Hepatocyte (in vitro differentiated cells): ENCODE measurements at places on chromosomes 4 and X. TPM values are rescaled to one million over a fixed set of nuclear protein-coding genes. Genes with fewer than 3 reads are reported as not detected.

Gene GPR34
- 0.71 and 0.97 TPM in 2 replicates for polyA plus RNA-seq

GRCh38 chr4:75434105-75434504, 80.1 kb downstream of the RCHY1 start:
- peak; percentile 25 for DNase-seq

DNA sequence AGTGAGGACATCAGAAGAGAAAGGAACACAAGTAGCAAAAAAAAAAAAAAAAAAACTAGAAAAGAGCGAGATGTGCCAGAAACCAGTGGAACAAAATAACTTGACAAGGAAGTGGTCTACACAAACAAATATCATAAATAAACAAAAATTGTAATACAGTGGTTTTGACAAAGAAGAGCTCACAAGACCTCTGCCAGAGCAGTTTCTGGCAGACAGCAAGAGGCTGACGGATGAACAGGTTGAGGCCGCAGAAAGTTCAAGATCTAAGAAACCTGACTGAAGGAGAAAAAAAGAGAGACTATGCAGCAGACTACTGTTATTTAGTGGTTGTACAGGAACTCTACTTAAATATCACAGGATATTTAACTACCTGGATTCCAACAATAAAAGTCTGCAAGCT, 66.2 kb downstream of the MAB21L2 start:
- no peak for DNase-seq

- no peak for DNase-seq
These were observed 68.6 kb upstream of the C4orf50 start for GRCh38 chr4:6086846-6087245.

- DNase-seq: no peak
These were observed 19.2 kb upstream of the PLCXD1 start for GRCh38 chrX:261919-262352.

GRCh38 chrX:18389966-18390365, 35.4 kb upstream of the CDKL5 start:
- no peak for DNase-seq

- peak; percentile 46 for DNase-seq
These were observed 463.4 kb upstream of the GRID2 start for GRCh38 chr4:91840359-91840758.

Gene ARMCX1
- 35.2 and 41.5 TPM in 2 replicates for polyA plus RNA-seq

DNA sequence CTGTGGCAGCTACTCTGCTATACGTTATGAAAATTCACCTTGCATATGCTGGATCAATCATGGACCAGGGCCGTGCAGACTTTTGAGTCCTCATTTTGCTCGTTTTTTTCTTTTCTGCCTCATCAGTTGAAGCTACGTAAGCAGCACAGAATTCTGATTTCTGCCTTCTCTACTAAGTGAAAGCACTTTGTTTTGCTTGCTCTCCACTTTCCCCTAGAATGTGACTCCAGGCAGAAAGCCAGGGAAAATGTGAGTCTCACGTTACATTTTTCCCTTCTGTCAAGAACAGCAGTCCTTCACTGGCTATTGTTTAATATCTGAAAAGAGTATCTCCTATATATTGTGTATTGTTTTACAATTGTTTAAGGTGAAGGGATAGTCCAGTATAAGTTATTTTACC, 1840.1 kb downstream of the PCDH7 start:
- peak; percentile 10 for DNase-seq

Gene SLC16A2
- 7.7 and 8.1 TPM in 2 replicates for polyA plus RNA-seq

DNA sequence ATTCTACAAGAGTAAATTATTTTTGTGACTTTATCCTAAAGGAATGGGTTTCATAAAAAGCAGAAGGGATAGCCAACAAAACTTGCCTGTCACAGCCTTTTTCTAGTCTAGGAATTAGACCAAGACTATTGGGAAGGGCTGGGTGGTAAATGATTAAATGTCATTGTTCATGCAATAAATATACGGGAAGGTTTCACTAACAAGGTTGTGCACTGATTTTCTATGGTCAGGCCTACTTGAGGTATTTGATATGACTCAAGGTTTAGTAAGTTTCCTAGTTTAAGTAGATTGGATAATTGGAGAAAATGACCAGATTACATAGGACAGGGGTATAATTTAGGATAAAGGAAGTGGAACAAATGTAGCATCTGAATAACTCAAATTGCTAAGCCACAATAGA, 249.1 kb upstream of the BMP3 start:
- no peak for DNase-seq

DNA sequence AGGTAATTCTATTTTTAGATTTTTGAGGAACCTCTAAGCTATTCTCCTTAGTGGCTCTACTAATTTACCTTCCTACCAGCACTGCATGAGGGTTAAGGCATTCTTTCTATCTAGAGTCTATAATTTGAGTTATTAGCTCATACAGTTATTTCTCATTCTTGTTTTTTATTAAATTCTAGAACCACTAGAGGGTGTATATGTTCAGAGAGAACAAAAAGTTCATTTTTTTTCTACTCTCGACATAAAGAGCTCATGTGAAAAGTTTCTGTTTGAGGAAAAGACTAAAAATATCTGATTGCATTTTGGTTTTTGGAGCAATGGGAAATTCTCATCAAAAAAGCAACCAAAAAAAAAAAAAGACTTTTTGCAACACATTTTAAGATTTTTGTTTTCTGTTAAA, 57.0 kb upstream of the LRAT start:
- no peak for DNase-seq

DNA sequence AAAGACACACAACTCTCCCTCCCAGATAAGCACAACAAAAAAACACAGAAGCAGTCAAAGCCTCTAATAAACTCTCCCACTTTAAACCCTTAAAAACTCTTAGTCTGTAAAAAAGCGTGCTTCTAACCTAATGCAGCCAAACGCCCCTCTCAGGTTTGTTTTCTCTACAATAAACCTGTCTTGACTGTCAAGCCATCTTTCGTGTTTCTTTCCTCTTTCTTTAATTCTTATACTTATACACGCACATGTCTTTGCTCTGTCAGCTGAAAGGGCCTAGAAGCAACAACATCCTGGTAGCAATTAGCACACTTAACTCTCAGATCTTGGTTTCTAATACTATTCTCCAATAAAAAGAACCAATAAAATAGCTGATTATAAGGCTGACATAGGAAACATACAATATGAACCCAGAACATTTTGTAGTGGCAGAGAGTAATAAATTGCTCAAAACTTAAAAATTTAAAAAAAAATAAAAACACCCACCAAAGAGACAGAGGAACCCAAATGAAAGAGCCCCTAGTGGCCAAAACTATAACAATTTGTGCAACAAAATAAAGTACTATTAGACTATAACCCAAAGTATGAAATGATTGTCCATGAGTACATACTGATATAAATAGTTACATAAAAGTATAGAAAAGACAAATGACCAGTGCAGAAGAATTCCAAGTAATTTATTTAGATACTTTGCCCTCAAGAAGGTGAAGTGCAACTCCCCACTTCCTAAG, 440.4 kb upstream of the ADGRL3 start:
- no peak for DNase-seq

DNA sequence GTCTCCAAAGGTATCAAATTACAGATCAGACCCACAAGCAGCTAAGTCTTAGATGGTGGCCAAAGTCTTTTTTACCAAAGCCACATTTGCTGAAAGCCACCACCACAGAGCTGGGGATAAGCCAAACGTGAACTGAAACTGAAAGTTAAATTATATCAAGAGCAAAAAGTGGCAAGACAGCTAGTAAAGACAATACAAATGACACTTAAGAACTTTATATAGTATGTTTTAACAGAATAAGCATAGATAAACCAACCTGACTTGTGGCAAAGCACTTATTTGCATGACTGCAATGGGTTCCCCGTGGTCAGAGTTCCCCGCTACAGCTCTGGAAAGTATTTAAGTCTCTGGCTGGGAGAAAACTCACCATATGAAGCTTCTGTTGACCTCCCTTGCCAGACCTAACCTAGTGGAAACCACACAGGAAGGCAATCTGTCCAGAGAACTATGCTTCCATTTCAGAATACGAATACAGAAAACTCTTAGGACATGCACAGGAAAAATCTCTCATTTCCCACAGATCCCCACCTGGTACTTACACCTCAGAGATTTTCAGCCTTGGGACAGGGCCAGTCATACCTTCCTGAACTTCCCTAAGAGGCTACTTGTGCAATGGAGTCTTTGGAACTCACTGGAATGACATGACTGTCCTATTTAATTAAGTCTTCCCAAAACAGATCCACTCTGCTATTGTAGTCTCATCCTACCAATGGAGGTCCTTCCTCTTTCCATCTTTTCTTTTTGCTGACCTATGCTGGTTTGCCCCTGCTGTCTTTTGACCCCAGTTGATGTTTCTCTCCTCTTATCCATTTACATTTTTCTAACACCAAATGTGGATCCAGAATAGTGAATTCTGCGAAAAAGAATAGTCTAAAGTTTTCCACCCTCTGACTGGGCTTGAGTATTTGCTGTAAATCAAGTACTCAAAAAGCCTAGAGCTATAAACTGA, 225.1 kb downstream of the NR3C2 start:
- no peak for DNase-seq

Gene EXOC1
- polyA plus RNA-seq: 15.7 and 22.7 TPM in 2 replicates

DNA sequence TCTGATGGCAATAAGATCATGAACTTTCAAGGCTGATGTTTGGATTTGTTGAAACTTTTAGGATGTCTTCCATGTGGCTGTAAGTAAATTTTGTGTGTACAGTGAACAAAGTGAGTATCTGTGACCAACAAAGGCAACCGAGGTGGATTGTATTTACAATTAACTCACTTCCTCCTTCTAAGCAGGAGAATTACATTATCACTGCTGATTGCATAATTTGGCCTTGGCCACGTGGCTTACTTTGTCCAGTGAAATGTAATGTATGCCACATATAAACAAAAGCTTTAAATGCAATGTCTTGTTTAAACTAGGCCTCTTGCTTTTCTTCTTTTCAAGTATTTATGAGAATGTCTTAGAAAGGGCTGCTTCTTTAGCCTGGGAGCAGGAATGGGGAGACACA, 66.3 kb upstream of the MAD2L1 start:
- no peak for DNase-seq

- DNase-seq: no peak
These were observed 1315.1 kb upstream of the PCDH7 start for GRCh38 chr4:29405116-29405515.

DNA sequence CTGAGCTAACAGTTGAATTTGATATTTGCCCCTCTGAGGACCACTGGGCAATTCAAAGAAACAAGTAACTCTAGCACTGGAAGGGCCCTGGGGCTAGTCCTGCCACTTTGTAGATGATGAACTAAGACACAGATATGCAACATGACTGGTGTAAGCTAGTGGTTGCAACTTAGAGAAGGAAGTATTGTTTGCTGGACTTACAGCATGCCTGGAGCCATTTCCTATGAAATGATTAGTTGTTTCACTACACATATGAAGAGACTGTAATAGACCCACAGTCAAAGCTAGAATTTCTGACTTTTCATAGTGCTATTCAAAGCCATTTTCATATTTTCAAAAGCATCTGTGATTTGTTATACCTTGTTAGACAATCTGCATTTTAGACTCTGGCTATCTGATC, 96.2 kb downstream of the TSPAN7 start:
- DNase-seq: no peak

DNA sequence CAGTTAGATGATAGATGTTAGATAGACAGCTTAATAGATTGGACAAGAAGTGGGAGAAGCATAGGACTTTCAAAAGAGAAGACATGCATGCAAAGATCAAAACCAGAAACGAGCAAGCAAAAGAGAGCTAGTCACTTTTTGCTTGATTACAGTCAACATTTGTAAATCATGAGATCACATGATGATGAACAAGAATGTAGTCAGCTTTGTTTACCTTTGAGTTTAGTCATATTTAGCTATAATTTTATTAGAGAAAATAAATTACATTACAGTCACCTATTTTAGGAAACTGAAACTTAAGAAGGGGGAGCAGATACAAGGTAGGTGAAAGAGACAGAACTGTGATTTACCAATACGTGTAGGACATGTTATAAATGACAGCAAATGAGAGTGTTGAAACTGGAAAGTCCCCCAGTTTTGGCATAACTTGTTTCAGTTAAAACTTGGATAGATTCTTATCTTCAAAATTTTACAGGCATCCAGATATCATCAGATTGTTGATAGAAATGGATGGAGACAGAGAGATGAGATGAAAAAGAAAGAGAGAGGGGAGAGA, 1083.1 kb upstream of the PCDH10 start:
- DNase-seq: no peak

- peak; percentile 54 for DNase-seq
These were observed 768 bp downstream of the MID2 start for GRCh38 chrX:107826238-107827029.

- no peak for DNase-seq
These were observed 37.0 kb downstream of the STK26 start for GRCh38 chrX:132059973-132060540.

Gene ASMT
- polyA plus RNA-seq: not detected in 2 replicates

DNA sequence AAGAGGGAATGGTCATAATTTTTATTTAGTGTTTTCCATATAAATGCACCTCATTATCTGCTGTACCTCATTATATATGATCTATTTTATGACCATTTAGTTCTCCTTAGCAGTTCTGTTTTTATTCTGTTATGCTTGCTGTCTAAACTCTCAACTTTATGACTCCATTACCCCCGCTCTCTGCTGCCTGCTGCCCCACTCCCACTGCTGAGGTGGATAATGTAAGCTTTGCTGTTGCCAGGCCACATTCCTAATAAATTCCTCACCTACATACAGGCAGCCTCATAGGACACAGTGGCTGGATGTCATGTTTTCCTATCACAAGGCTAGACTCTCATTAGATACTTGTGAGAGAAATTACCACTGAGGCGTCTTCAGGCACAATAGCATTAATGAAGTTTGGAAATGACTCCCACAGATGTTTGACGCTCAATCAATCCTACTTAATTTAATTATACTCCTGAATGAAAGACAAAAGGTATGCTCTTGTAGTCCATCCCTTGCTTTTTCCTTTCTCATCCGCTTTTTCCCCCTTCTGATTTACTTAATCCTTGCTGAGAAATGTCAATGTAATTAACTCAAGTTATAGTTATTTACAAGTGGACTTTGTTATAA, 497.5 kb upstream of the IGFBP7 start:
- peak; percentile 56 for DNase-seq

GRCh38 chr4:22490718-22491315, 25.0 kb downstream of the ADGRA3 start:
- peak; percentile 57 for DNase-seq

GRCh38 chrX:40009890-40010289, 87.9 kb downstream of the BCOR start:
- no peak for DNase-seq

DNA sequence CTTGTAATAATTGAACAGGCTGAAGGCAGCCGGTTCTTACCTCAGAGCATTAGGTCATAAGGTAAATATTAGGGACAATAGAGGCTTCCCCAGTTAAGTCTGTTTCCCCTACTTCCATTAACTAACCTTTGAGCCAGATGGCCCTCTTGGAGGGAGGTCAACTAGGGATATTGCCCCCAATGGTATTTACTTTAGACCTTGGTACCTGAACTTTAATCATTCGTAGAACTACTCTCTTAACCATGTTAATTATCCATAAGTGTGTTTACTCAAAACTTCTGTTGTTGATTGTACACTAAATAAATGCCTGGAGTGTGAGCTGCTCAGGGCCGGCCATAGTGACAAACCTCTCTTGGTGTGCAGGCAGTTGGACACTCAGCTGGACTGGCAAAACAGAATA, 1843.5 kb upstream of the AGA start:
- DNase-seq: peak; percentile 27
